Nephron progenitor cell (in vitro differentiated cells): ENCODE measurements at places on chromosomes 2 and 18.

- peak overlapping the region; percentile 54 for H3K4me3 ChIP-seq
- H3K27ac ChIP-seq: no peak overlapping the region
- no peak for DNase-seq
- H3K27me3 ChIP-seq: peaks cover 3% of the 10 kb centered on the region
- peaks cover 61% of the 10 kb centered on the region for H3K36me3 ChIP-seq
- H3K4me1 ChIP-seq: peaks cover 55% of the 10 kb centered on the region
Observed at GRCh38 chr2:173961346-173961705, 3.8 kb downstream of the SP3 start.

DNA sequence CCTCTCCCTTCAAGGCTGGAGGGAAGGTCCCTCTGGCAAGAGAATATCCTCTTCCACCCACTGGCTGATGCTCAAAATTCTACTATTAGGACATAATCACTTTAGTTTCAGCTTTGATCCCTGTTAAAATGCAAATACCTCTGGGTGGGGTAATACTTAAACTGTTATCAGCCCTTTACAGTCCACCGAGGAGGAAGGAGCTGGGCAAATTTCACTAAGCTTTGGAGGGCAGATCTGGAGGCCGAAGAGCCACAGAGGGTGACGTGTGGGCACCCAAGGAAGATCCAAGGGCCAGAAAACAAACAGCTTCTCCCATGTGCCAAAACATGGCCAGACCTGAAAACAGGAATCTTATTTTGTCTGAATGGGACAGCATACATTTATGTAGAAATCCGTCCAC lies 74.6 kb upstream of the BCL11A start:
- no peak overlapping the region for H3K4me3 ChIP-seq
- H3K4me1 ChIP-seq: no peaks in the 10 kb centered on the region
- H3K27ac ChIP-seq: no peak overlapping the region
- DNase-seq: no peak
- H3K27me3 ChIP-seq: peaks cover 36% of the 10 kb centered on the region
- H3K36me3 ChIP-seq: no peaks in the 10 kb centered on the region

- peaks cover 4% of the 10 kb centered on the region for H3K27me3 ChIP-seq
- no peak for DNase-seq
- H3K27ac ChIP-seq: peak overlapping the region; percentile 21
- H3K36me3 ChIP-seq: no peaks in the 10 kb centered on the region
- H3K4me3 ChIP-seq: no peak overlapping the region
Observed at GRCh38 chr2:212975333-212975732, 176.1 kb downstream of the IKZF2 start.

DNA sequence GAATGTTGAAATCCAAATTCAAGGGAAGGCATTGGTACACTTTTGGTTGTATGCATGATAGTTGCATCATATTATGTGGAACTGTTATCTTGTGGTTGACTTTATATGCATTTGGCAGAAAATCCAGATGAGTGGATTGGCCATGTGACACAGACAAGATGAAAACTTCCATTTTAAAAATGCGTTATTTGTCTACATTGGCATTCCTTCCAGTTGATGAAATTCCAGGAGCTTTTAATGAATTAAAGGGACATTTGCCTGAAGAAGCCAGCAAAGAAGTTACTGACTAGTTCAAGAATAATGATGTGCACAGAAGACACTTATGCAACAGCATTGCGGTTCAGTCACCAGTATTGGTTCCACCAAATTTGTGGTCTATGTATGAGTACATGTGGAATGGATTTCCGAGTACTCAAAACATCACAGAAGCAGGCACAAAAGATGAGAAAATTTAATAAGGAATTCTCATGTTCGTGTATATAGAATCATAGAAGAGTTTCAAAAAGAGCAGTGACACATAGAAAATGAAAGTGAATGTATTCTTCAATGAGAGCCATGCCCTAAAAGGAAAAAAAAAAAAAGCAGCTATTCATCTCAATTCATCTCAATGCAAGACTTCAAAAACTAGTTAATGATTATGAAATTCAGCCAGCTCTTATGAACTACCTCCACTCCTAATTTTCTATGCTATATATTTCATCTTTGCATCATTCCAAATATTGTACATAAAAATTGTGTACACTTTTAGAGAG lies 232.1 kb downstream of the RBM43 start:
- H3K4me3 ChIP-seq: no peak overlapping the region
- no peaks in the 10 kb centered on the region for H3K36me3 ChIP-seq
- H3K27ac ChIP-seq: no peak overlapping the region
- peaks cover 3% of the 10 kb centered on the region for H3K27me3 ChIP-seq

GRCh38 chr2:143034292-143035074 lies 94.7 kb upstream of the ARHGAP15 start:
- no peak overlapping the region for H3K27ac ChIP-seq
- H3K27me3 ChIP-seq: peaks cover 5% of the 10 kb centered on the region
- no peak overlapping the region for H3K4me3 ChIP-seq
- H3K4me1 ChIP-seq: no peaks in the 10 kb centered on the region
- H3K36me3 ChIP-seq: no peaks in the 10 kb centered on the region

DNA sequence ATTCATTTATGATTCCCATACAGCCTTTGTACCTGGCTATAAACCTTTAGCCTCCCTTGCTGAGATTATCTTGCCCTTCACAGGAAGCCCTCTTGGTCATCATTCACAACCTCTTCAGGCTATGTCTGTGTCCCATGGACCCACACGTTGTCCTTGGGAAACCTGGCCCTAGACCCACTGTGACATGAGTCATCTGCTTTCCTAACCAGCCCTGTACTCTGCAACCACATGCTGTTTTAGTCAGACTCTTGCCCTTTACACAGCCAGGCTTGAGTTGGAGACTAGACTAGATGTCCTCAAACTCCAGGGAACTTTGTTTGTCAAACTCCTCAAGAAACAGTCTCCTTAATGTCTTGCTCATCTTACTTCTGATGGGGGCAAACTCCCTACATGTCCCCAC lies 229.3 kb upstream of the ZSWIM2 start:
- H3K4me1 ChIP-seq: no peaks in the 10 kb centered on the region
- DNase-seq: no peak
- peak overlapping the region; percentile 31 for H3K27ac ChIP-seq
- H3K36me3 ChIP-seq: no peaks in the 10 kb centered on the region

DNA sequence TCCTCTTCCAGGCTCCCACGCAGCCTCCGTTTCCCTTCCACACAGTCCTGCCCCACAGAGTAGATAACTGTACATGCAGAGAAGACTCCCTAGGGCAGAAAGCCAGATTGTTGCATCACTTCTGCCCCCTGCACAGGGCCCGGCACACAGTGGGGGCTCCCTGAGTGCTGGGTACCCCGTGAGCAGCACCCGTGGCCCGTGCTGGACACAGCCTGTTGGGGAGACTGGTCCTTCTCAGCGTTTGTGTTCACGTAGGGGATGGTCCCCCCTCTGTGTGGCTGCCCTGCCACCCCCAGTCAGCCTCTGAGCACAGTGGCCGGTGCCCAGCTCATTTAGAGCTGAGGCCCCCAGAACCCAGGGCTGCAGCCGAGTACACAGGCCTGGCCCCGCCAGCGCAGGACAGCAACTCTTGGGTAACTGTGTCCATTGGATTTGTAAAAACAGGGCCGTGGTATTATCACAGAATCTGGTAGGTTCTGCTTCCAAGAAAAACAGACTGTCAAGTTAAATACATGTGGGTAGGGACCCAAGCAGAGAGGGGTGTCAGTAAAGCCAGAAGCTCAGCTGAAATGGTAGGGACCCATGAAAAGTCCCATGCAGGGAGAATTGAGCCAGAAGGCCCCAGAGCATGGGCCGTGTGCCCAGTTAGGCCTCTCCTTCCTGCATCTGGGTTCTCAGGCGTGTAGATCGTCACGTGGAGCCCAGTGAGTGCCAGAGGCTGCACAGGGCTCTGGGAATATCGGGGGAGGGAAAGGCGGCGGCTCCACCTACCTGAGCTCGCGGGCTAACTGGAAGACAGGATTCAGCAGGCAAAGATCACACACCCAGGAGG lies 257.3 kb downstream of the ATAD2B start:
- peak overlapping the region; percentile 51 for H3K27ac ChIP-seq
- H3K27me3 ChIP-seq: peaks cover 6% of the 10 kb centered on the region
- DNase-seq: no peak
- no peaks in the 10 kb centered on the region for H3K36me3 ChIP-seq

- no peaks in the 10 kb centered on the region for H3K4me1 ChIP-seq
- no peak overlapping the region for H3K27ac ChIP-seq
- no peak overlapping the region for H3K4me3 ChIP-seq
- H3K27me3 ChIP-seq: peaks cover 40% of the 10 kb centered on the region
- H3K36me3 ChIP-seq: peaks cover 21% of the 10 kb centered on the region
Observed at GRCh38 chr18:74589021-74589420, 8.6 kb upstream of the ZNF407 start.

DNA sequence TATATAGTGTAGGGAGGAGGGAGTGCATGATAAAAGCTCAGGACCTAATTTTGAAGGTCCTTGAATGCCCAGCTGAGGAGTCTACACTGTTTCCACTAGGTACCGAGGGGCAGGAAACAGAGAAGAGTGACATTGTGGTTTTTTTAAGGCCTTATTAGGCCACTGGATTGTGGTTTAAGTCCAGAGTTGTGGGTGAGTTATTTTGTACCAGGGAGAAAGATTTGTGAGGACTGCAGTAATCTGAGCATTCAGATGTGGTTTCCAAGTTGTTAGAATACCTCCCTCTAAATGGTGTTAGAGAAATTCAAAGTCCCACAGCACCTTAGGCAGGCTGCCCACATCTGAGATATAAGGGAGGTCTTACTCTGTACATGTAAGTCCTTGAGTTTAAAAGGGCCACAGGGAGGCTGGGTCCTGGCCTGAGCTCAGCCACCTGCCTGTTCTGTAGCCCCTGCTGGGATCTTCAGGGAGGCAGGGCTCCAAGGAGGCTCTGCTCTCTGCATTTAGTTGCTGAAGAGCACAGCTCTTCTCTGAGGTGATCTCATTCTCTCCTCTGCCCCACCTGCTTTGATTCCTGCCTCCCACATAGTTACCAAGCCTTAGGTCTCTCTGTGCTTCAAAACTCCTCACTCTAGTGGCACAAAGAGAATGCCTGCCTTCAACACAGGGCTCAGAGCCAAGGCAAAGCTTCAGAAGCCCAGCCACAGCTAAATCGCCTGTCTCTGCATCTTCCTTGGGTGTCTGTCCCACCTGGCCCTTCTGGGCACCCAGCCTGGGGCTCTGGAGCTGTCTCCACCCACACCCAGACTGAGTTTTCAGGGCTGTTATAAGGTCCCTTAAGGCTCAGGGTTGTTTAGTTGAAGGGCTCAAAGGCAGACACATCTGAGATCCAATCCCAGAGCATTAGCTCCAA lies 88.1 kb downstream of the VSNL1 start:
- H3K4me3 ChIP-seq: no peak overlapping the region
- H3K27me3 ChIP-seq: peaks cover 3% of the 10 kb centered on the region
- no peak overlapping the region for H3K27ac ChIP-seq
- peaks cover 3% of the 10 kb centered on the region for H3K4me1 ChIP-seq

GRCh38 chr2:187485523-187485922 lies 37.5 kb upstream of the CALCRL start:
- no peaks in the 10 kb centered on the region for H3K4me1 ChIP-seq
- H3K36me3 ChIP-seq: no peaks in the 10 kb centered on the region
- no peaks in the 10 kb centered on the region for H3K27me3 ChIP-seq
- DNase-seq: no peak
- no peak overlapping the region for H3K4me3 ChIP-seq
- no peak overlapping the region for H3K27ac ChIP-seq

- no peak for DNase-seq
- no peak overlapping the region for H3K4me3 ChIP-seq
- H3K27ac ChIP-seq: no peak overlapping the region
- H3K36me3 ChIP-seq: peaks cover 45% of the 10 kb centered on the region
Observed at GRCh38 chr2:196839574-196839973, 30.4 kb upstream of the C2orf66 start.

DNA sequence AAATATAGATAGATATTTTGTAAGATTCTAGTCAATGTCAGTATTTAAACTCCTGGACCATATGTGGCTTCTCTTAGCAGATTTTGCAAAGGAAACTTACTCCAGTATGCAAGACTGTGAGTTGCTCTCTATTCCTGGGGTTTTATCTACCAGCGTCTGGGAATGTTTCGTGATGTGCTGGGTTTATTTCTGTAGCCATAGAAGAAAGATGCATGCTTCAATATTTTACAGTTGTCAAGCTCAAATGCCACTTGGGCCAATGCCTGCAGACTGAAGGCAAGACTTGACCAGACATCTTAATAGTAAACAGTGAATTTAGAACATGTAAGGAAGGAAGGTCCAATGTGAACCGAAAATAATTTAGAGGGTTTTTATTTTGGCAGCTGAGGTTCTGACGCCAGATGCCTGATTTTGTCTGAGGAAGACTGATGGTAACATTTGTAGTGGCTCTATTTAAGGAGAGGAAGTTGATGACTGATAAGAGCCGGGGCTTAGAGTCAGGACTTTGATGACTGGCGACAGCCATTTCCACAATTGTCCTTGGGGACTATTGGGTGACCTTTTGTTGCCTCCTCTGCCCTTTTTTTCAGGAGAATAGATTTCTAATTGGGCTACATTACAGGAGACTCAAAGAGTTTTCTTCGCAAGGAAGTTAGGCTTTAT lies 154.3 kb downstream of the RAPGEF4 start:
- no peak overlapping the region for H3K4me3 ChIP-seq
- H3K27me3 ChIP-seq: peaks cover 4% of the 10 kb centered on the region
- H3K36me3 ChIP-seq: no peaks in the 10 kb centered on the region
- no peak for DNase-seq
- peaks cover 55% of the 10 kb centered on the region for H3K4me1 ChIP-seq

DNA sequence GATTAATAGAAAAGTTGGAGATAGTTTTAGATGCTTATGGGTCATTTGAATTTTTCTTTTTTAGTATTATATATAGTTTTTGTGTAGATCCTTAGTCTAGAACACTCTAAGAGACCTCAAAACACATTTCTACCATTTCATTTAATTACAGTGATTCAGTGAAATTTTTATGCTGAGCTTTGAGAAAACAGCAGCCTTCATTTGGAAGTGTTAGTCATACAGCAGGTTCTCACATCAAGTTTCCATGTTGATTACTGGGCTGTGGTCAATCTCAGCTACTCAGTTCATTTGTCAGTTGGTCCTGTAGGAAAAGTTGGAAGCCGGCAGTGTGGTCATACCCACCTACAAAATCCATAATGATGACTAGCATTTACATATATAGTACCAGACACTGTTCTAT lies 37.9 kb downstream of the MAP3K19 start:
- peaks cover 11% of the 10 kb centered on the region for H3K27me3 ChIP-seq
- DNase-seq: no peak

- no peaks in the 10 kb centered on the region for H3K36me3 ChIP-seq
- DNase-seq: no peak
- H3K27me3 ChIP-seq: peaks cover 7% of the 10 kb centered on the region
- no peak overlapping the region for H3K27ac ChIP-seq
Observed at GRCh38 chr2:30037016-30037415, 109.8 kb upstream of the YPEL5 start.

DNA sequence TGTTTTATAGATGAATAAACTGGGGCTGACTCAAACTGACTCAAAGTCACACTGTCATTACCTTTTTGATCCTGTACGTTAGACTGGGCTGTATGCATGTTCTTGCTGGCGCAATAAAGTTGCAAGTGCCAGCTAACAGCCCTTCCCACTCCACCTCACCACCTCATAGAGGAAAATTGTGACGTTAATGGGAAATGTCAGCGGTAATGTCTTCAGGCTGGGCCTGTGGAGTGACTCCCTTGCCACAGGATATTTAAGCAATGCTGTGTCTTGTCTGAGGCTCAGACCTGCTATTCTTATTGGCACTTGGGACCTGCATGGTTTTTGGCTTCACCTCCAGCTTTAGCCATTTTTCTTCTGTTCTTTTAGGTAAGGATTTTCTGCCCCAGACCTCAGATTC lies 25.2 kb upstream of the CASP10 start:
- H3K4me1 ChIP-seq: peaks cover 9% of the 10 kb centered on the region
- H3K27ac ChIP-seq: no peak overlapping the region
- H3K27me3 ChIP-seq: peaks cover 2% of the 10 kb centered on the region
- H3K4me3 ChIP-seq: no peak overlapping the region
- no peak for DNase-seq
